ENCODE measurements at places on chromosomes 4 and X.
A peak's percentile ranks its signal among the peaks of the same experiment; 100 is the strongest.

GRCh38 chrX:16440446-16440845 is 209.5 kb upstream of the S100G start:
- no peak for DNase-seq

- no peak for DNase-seq
Observed at GRCh38 chr4:144820011-144820727, 174.2 kb downstream of the HHIP start.

DNA sequence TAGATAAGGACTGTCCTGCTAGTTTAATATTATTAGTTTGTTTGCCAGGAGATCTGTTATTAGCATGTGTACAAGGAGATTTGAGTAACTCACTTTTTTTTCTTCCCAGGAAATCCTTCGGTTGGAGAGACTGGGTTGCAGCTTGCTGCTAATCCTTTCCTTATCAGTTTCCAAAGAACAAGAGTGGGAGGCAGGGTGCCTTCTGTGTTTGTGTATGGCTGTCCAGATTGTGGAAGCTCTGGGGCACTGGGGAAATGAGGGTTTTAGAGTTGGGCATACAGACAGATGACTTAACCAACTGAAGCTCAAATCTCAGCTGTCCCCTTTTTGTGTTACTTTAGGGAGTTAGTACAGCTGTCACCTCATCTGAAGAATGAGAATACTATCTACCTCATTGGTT is 12.6 kb upstream of the SUPT20HL1 start:
- DNase-seq = no peak

DNA sequence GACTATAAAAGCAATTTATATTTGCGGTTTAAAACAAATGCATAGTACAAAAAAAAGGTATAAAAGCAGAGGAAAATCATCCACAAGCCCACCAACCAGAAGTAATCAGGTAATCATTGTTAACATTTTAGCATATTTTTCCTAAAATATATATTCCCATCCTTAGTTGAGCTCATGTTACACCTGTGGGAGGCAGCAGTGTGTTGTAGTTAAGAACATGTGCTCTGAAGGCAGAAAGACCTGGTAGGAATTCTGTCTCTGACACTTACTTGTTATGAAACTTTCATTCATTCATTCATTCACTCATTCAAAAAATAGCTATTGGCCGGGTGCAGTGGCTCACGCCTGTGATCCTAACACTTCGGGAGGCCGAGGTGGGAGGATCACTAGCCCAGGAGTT is 15.4 kb upstream of the CDKL5 start:
- DNase-seq = no peak

- DNase-seq = no peak
Observed at GRCh38 chrX:16696956-16697355, 15.5 kb downstream of the CTPS2 start.

DNA sequence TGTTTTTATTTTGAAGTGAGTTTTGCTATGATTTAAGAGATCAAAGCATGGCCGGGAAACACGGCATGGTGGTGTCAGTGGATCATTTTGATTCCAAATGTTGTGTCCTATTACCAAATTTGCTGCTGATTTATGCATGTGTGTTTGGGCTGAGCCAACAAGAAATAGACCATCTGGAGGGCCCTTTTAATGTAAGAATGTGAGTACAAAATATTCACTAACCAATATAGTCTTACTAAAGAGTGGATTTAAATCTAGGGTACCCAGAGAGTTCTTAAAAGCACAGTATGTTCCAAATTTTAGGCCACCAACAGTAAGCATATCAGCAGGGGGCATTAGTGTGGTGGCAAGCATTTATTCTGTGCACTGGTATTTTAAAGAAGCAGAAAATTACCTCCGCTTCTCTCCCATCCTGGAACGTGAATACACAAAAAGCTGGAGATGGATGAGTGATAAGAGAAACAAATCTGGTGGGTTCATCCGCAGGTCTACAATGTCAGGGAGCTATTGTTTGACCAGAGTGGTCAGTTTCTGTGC is 444.4 kb upstream of the IGFBP7 start:
- DNase-seq = no peak

- no peak for DNase-seq
Observed at GRCh38 chr4:33357121-33357520, 2637.0 kb downstream of the PCDH7 start.

DNA sequence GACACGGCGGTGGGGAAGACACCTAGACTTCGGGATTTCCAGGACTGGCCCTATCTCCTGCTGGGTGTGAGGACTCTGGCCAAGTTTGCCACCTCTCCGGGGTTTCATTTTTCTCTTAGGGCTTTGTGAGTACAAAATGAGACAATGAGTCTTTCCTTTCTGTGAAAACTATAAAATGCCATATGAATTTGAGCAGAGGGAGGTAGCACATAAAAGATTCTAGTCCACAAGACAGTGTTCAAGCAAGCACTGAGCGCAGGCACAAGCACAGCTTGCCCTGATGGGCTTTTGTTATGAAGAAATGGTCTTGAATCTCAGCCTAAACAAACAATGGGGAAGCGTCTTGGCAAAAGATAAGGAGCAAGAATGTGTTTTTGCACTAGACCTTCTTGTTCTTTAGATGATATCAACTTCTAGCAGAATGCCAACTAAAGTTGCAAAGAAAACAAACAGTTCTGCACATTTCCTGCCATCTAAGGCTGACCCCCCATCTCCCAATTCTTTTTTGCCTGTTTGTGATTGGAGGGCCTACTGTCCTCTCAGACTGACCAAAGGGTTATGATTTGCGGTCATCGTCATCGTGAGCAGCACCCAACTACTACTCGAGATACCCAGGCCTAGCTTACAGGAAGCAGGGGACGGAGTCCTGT is 73.0 kb upstream of the ZNF518B start:
- no peak for DNase-seq

- no peak for DNase-seq
Observed at GRCh38 chr4:2878346-2878745, 34.7 kb downstream of the ADD1 start.

GRCh38 chrX:136262812-136263315 is 11.7 kb upstream of the MAP7D3 start:
- DNase-seq = no peak

- no peak for DNase-seq
Observed at GRCh38 chr4:109497511-109497910, 62.5 kb upstream of the MCUB start.

DNA sequence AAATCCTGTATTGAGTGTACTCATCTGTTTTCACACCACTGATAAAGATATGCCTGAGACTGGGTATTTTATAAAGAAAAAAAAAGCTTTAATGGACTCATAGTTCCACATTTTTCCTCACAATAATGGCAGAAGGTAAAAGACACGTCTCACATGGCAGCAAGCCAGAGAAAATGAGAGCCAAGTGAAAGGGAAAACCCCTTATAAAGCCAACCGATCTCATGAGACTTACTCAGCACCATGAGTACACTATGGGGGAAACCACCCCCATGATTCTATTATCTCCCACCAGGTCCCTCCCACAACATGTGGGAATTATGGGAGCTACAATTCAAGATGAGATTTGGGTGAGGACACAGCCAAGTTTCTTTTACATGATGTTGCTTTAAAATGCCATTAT is 171.9 kb downstream of the GALNTL6 start:
- DNase-seq = no peak

- no peak for DNase-seq
Observed at GRCh38 chr4:111502626-111503025, 642.6 kb upstream of the FAM241A start.

DNA sequence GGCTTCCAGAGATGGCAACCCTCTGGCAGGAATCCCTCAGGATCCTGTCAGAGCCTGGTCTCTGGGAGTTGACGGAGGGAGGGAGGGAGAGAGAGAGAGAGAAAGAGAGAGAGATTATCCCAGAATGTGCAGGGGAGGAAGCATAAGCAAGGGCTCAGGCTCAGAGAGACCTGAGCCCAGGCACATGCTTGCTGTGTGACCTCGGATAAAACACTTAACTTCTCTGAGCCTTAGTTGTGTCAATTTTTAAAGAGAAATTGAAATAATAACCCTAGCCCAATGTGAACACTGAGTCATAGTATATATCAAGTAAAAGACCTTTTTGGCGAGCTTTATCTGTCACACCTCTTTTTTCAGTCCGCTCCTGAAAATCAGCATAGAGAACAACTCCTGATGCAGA is 473 bp upstream of the USP51 start:
- DNase-seq = no peak

GRCh38 chrX:9683350-9683749 is 82.3 kb downstream of the GPR143 start:
- no peak for DNase-seq

GRCh38 chr4:136392576-136392975 is 1139.7 kb downstream of the PCDH18 start:
- no peak for DNase-seq

- DNase-seq = no peak
Observed at GRCh38 chr4:127623797-127624083, 9.0 kb upstream of the INTU start.

DNA sequence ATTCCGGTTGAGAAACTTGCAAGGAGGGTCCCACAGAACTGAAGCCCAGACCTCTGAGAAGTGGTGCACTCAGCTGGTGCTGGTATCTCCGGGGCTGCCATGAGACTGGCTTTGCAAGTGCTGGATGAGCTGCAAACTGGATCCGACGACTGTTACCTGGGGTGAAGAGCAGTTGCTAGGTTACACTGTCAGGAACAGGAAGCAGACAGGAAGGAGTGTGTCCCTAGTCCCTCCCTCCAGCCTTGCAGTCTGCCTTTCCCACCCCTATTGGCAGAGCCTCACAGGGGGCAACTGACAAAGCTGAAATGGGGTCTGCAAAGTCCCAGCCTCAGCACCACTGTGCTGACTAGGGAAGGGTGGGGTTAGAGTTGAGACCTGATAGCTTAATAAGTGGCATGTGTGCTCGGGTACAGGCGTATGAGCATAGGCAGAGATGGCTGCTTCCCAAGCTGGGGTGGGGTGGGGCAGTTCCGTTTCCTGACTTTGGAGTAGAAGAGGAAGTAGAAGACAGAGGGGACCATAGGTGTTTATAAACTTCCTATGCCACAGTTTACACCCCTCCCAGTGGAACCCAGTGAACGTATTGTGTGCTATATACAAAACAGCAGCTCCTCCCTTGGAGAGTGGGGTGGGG is 18.0 kb downstream of the PPEF1 start:
- no peak for DNase-seq

DNA sequence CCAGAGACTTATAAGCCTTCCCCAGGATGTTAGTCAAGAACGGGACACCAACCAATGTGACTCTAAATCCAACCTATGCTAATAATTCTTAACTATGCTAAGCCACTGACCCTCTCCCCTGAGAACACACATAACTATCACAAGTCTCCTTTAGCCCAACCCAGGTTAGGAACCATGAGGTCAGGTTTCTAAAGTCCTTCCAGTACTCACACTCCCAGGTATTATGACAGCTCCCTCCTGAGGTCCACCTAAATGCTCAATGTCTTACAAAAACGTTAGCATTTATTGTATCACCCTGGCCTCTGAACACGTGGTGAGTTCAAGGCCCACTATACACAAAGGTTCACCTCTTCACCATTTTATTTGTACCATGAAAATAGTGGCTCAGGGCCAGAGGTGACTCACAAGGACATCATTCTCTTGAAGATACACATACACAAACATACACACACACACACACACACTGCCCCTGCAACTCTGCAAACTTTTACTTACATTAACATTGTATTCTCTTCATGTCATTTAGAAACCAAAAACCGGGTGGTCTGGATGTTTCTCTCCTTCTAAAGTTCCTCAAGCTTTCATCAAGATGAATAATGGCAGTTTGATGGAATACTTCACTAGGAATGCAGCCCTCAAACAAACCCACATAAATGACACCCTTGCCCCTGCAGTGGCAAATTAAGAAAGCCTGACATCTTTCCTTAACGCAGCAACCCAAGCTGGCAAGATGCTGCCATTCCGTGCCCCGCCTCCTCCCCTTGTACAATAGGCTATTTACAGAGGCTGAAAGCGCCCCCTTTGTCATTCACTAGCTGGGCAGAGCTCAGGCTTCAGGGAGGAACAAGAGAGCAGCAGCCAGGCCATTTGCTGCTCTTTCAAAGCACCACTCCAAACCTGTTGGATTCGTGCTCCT is 17.7 kb downstream of the ACSL1 start:
- no peak for DNase-seq

- no peak for DNase-seq
Observed at GRCh38 chrX:52363247-52363883, 5.5 kb upstream of the XAGE2 start.

- no peak for DNase-seq
Observed at GRCh38 chr4:101347267-101347556, at the start of gene PPP3CA. Gene PPP3CA, minus strand, starts transcription at chr4:101347526.

GRCh38 chr4:8081621-8082516 is 76.7 kb downstream of the ABLIM2 start:
- no peak for DNase-seq

GRCh38 chrX:148609515-148610327 is 109.3 kb downstream of the AFF2 start:
- DNase-seq = no peak

GRCh38 chrX:148380650-148381561 is 119.5 kb upstream of the AFF2 start:
- peak; percentile 58 for DNase-seq

DNA sequence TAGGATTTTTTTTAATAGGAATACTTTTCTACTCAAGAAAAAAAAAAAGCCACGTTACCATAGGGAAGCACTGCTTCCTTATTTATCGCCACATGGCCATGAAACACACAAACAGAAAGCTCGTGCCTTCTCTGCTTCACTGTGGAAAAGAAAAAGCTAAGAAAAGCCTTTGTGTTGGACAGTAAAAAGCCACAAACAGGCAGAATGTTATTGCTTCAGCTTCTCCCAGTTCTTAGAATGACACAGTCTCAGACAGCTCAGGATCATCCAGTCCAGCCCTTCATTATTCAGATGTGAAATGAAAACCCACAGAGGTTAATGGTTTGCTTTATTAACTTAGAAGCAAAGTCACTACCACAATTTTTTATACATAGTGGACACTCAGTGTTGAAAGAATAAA is 181.6 kb upstream of the NOCT start:
- DNase-seq = no peak

DNA sequence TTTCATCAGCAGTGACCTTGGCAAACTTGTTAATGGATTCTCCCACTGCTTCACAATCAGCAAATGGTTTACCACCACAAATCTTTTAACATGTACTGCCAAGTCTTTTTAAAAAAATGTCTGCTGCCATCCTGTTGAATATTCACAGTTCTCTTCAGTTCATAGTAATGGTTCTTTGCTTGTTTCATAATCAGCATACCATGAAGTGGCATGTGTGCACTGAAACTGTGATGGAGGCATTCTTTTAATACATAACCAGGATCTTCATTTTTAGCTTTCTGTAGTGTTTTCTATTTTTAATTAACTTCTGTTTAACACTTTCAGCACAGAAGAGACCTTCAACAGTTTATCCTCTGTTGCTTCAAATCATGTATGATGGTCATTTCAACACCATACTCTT is 230.1 kb upstream of the ARSJ start:
- no peak for DNase-seq
